ENCODE measurements at places on chromosomes 12 and 14.

GRCh38 chr12:24379433-24379832, 430.0 kb upstream of the SOX5 start:
- DNase-seq = no peak

GRCh38 chr12:2013086-2013485, 8.8 kb upstream of the DCP1B start:
- no peak for DNase-seq

GRCh38 chr12:44654646-44655639, 221.2 kb downstream of the NELL2 start:
- DNase-seq = no peak

GRCh38 chr12:44052554-44052953, 216.7 kb downstream of the TMEM117 start:
- DNase-seq = no peak

DNA sequence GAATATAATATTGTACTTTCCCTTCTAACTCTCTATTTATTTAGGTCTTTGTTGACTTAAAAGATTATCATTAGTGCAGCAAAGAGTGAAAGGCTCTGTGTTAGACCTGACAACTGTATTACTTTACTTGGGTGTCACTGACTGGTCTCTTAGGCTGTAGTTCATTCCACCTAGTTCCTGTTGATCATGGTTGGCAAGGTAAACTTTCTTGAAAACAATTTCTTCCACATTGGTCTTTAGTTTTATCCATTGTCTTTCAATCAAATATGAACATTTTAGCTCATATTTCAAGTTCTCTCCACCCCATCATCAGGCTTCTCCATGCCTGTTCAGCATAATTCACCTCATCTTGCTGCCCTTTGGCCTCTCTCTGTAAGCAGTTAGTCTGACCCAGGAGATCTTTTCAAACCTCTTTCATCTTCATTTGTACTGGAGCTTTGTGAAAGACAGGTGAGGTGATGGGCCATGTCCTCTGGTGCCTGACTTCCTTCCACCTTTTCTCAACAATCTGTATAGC, 32.1 kb upstream of the PPM1H start:
- DNase-seq = no peak

DNA sequence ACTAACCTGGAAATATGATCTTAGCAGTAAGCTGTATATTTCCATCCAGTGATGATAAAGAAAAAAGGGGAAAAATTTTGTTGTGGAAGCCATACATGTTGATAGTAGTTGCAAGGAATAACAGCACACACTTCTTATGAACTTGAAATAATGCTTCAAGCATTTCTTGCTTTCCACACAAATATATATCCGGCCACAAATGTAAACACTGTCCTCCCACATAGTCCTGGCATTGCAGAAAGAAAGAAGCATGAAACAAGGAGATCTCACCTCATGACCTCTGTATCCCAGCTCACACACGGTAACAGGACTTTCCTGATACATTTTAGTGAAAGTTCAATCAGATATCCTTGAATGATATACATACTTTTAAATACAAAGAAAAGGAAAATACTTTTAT, 56.0 kb downstream of the LLPH start:
- no peak for DNase-seq

DNA sequence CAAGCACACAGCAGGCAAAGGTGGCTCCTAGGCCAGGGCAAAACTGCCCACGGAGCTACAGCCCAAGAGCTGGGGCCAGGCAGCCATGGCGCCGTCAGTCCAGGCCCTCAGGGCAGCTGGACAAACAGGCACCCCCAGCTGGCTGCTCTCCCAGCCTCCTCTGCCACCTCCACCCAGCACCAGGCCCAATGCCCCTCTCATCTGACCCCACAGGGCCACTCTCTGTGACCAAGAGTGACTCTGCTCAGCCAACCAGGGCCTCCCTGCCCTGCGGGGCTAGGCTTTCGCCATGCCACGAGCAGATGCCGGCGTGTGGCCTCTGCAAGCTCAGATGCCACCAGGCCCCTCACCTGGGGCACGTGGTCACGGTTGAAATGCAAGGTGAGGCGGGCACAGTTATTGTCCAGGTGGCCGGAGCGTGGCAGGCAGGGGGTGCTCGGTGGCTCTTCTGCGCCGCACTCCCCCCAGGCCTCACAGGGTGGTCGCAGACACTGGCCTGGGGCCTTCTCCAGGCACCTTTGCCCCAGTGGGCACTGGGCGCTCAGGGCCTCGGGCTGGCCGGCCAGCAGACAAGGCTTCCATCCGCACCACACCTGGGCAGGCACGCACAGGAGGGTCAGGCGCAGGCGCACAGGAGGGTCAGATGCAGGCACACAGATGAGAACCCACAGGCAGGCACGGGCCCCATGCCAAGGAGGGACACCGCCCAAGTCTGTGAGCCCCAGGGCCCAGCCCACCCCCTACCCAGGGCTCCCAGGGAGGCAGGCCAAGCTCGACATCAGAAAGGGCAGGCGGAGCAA, 23.0 kb downstream of the JAG2 start:
- no peak for DNase-seq

DNA sequence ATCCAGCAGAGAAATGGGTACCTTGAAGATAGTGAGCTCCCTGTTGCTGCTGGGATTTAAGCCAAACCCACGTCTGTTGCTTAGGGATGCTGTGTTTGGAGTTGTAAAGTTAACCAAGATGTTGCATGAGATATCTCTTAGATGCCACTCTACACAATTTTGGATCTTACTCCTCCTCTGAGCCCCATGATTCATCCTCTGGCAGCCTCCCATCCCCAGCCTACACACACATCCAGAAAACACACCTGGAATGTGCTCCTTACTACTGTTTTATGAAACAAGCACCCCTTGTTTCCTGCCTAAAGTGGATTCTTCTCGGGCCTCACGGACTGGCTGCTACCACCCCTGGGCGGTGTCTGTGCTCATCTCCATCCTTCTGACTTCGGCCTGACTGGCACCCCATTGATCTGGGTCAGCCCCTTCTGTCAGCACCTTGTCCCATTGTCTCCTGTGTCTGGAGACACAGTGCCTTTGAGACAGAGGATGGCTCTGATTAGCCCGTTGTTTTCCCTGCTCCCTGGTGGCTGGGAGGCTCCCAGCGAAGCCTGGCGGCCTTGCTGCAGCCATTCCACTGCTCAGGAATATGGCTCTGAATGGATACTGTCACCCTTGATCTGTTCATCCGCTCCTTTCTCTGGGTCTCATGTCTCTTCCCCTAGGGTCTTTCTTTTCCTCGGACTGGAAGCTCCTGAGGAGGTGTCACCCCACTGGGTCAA, 24.3 kb downstream of the TSPAN9 start:
- DNase-seq = no peak

DNA sequence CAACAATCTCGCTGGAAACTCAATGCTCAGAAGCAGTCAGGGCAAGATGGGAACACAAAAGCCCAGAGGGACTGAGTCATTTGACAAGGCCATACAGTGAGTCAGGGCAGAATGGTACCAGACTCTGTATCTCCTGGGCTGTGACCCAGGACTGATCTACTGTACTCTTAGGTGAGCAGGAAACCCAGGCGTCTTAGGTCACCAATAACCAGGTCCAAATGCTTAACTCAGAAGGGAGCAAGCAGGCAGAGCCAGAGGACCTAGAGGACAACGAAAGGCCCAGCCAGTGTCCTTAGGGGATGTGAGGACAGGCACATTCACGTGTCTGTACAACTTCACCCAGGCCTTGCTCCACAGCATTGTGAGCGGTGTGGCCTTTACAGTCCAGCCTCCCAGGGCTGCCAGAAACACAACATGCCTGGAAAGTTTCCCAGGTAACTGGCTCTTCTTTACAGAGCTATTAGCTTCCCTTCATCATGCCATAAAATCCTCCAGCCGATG, 69.9 kb downstream of the ARL6IP4 start:
- no peak for DNase-seq

DNA sequence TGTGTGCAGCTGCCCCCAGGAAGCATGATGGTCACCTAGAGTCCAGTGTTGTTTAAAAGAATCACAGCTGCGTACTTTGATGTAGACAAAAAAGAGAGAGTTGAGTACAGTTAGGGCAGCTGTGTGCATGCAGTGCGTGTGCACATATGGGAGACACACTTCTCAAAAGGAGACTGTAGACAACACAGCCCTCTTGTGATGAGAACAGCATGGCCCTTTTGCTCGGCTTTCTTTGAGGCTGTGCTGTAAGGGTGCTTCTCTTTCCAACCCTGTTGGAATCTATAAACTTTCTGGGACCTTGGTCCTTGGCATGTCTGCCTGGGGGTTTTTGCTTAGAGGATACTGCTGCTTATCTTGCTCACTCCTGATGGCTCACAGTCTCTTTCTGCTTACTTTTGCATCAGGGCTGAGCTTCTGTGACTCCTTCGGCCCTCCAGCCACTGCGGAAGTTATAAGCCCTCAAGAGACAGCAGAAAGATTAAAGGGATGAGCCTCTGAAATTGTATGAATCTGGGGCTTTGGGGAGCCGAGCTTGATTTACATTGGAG, 102.9 kb downstream of the DYRK2 start:
- no peak for DNase-seq

GRCh38 chr12:111202237-111202915, 166.5 kb downstream of the PHETA1 start:
- no peak for DNase-seq

Measured in AG09309 (cell line).